ENCODE measurements at places on chromosomes 2 and 18.

DNA sequence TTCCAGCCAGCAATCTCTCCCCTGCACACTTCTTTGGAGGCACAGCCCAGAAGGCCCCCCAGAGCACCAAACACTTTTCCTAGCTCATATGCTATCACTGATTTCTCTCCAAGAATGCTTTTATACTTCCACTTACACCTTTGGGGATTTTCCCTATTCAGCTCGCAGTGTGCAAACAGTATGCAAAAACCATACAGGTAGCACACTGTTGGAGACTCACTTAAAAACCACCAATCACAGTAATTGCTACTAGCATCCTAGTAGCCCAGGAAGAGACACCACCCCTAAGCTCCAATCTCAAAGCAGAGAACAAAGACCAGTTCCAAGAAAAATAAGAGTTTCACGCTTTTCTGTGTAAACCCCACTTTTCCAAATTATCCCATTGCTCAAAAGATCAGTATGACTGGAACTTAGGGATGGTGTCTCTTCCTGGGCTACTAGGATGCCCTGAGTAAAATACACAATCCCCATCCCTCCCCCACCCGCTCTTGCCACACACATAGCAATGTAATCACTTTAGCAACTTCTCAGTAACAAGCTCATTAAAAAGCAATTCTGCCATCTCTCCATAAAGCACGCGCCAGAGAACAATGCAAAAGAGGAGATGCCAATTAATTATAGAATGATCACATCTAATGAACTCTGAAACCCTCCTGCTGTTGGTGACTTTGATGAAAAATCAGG, 43.0 kb downstream of the KLF7 start:
- no peak for DNase-seq

GRCh38 chr2:62267696-62268095, 71.8 kb downstream of the B3GNT2 start:
- no peak for DNase-seq

DNA sequence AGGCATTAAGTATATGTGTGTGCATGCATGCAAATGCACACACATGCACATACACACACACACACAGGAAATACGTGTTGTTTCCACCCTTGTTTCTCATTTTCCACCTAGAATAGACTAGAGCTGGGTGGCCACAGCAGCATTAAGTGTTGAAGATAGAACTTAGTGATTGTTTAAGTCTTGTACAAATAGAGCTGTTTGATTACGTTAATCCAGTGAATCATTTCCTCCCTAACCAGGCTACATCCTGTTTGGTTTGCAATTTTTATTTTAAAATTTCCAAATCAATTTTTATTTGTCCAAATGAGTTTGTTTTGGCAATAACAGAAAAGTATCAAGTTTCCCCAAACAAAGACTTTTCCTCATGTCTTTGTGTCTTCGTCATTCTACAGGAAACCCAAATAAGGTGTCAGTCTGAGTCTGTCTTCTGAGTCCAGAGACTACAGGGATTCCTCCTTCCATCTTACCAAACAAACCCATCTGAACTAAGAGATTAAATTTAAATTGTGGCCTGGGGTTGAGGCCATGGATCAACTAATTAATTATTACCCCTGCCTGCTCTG, 74.6 kb upstream of the GALNT5 start:
- DNase-seq, result no peak

DNA sequence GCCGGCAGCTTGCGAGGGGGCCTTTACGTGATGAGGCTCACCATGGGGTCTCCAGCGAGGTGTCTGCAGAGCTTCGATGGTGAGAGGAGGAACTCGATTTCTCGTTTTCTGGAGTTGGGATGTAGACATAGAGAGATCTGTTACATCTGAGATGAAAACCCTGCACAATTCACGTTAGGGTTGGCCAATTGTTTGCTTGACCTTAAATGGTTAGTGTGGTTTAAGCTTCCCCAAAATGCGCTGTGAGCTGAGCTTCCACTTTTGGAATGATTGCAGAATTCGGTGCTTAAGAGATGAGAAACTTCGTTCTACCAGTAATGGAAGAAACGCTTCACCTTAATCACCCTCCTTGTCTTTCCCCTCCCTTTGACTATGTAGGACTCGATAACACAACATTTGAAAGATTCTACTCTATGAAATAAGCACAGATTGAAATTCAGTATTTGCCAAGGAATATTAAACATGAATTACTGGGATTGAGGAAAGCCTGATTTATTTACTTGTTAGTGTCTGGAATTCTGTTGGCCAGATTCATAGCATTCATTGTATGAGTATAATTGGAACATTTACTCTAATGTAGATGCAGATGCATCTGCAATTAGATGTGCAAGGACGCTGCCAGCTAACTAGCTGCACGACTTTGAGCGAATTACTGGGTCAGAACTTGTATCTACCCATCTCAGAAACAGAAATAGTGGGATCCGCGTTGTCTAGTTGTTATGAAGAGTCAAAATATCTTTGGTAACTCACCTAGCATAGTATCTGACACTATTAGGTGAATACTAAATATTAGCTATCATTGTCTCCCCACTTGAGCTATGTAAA, 1.6 kb upstream of the KLF7 start:
- DNase-seq, result no peak

GRCh38 chr2:10935953-10936942, 24.5 kb downstream of the KCNF1 start:
- no peak for DNase-seq

DNA sequence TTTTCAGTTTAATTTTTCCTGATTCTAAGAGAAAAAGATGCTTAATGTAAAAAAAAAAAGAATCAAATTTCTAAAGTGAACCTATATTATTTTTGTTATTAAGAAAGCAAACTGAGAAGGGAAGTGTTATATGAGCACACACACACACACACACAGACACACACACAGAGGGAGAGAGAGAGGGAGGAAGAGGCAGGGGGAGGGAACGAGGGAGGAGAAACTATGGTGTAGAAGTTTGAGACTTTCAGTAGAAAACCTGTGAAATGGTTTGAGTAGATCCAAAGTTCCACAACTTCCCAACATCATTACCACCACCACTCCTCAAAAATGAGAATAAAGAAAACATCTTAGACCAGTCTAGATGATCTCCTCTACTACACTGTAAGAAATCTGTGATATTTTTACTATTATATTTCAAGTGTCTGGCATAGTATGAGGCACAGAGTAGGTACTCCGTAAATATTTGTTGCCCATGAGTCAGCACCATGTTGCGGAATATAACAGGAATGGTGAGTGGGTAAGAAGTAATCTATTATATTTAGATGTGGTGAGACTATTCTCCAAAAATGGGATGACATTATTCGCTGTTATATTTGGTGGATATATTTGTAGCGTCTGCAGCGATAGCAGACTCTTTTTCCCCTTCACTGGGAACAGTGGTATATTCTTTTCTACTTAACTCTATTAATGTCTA, 149.4 kb upstream of the DNMT3A start:
- DNase-seq, result no peak

DNA sequence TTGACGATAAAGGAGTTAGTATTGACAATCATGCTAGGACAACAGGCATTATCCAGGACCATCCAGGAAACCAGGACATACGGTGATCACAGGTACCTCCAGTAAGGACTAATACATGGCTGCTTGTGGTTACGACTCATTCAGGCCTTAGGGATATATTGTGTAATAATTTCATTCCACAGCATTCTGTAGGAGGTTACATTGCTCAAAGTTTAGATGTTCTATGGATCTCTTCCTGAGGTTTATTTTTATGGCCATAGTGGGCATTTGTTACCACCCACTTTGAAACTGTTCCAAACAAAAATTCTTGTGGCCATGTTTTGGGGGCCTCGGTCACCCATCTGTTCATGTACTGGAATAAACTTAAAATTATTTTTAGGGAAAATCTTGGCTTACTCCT, 431.6 kb downstream of the METTL4 start:
- DNase-seq, result no peak

DNA sequence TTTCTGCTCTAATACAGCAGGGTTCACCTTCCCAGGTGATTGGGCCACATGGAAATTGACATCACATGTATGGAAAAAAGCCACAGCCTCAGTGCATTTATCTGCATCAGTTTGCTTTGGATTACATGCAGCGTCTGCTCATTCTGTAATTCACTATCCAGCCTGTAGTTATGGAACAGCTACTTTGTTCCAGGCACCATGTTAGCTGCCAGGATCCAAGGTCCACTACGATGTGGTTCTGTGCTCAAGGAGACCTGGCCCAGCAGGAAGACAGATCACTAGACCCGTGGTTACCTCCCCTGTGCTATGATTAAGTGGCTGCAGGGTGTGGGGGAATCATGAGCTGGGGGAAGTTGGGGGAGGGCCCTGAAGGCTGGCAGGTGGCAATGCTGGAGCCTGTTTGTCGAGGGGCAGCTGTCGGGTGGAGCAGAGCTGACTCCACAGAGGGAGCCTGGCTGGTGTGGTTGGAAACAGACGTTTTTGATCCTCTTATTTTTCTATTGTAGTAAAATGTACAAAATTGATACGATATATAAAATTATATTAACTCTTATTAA, 58.6 kb downstream of the TSHZ1 start:
- no peak for DNase-seq

GRCh38 chr2:159163930-159164329, 122.6 kb downstream of the WDSUB1 start:
- no peak for DNase-seq

- DNase-seq, result no peak
Measured at GRCh38 chr2:209696836-209697711, 74.6 kb upstream of the UNC80 start.

DNA sequence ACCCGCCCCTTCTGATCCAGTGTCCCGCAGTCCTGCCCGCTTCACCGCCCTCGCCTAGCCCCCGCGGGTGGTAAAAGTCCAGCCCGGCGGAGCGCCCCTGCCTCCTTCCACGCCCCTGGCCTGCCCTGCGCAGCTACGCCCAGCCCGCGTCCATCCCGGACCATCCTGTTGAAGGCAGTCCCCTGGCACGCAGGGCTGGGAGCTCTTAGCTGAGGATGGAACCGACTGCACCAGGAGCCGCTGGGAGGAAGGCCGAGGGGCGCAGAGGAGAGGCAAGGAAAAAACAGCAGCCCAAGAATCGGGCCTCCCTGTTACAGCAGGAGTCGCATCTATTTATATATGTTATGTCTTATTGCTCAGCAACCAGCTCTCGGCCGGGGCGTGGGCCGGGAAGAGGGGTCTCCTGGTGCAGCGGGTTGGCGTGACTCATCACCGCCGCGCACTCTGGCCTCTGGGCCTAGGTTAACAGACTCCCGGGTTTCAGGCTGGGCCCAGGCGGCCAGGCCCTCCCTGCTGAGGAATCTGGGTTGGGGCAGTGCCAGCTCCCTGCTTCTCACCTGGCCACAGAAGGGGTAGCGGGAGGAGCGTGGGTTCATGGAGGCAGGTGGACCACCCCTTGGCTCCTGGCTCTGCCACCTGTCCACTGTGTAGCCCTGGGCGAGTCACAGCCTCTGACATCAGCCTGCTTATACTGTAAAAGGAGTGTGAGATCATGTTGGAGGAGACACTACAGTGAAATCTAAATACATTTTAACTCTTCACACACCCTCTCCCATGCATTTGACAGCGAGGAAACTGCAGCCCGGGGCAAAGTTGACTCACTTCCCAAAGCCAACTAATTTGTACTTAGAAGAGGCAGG, 13.4 kb upstream of the MAP3K2 start:
- DNase-seq, result no peak

- no peak for DNase-seq
Measured at GRCh38 chr2:238558456-238559099, 131.9 kb downstream of the ASB1 start.

- no peak for DNase-seq
Measured at GRCh38 chr2:239475161-239476028, 74.6 kb upstream of the HDAC4 start.

- DNase-seq, result no peak
Measured at GRCh38 chr2:206521115-206521514, 77.8 kb downstream of the ADAM23 start.

GRCh38 chr18:79955302-79956075, 4.0 kb upstream of the SLC66A2 start:
- no peak for DNase-seq

DNA sequence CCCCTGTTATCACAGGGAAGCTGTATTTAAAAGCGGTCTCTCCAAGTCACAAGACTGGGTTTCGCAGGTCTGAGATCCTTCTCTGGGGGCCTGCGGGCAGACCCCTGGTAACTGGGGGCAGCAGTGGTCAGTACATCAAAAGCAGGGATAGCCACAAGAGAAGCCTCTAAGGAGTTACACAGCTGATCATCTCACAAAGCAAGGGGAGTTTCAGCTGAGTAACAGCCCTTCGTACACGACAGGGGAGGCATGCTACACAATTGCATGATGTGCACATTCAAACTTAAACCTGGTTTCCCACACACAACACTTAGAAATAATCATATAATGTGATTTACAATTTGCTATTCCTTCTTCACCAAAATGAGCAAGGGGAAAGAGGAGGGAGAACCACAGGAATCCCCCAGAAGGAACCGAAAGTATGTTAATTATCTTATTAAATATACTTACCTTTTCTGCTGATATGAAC, 87.5 kb downstream of the TMEM131 start:
- DNase-seq, result no peak

DNA sequence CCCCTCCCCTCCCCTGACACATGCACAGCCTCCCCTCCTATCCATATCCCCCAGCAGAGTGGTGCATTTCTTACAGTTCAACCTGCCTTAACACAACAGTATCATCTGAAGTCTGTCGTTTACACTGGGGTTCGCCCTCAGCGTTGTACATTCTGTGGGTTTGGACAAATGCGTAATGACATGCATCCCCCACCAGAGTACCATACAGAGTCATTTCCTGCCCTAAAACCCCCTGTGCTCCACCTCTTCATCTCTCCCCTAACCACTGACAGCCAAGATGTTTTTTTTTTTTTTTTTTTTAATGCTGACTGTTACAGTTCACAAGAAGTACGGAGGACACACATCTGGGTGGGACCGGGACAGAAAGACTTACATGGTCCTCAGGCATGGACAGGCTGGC, 22.6 kb downstream of the POMC start:
- no peak for DNase-seq

- DNase-seq, result no peak
Measured at GRCh38 chr18:58887613-58887963, 22.9 kb downstream of the ZNF532 start.

GRCh38 chr18:9130806-9131205, 5.8 kb upstream of the ANKRD12 start:
- no peak for DNase-seq

DNA sequence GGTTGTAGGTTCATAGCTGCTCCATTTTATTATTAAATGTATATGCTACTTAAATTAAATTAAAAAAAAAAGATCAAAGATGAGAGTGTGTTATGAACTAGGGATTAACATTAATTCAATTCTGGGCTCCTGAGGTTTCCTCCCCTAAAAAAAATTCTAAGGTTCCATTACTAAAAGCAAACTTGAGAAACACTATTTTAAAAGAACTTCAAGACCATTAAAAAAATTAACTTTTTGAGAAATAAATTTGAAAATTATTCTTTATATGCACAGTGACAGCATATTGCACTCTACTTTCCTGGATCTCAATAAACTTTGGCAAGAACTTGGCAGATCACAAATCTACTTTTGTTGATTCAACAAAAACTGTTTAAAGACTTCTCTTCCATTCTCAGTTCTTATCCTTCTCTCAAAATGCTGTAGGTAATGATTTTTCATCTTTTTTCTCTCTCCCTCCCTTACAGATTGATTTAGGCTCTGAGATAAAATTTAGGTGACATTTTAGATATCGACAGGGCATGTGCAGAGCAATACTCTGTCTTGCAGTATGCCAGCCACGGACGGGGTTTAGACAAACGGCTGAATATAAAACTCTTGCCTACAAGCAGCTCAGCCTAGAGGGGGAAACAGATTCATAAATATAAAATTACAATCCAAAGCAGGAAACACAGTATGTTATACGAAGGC, 592 bp upstream of the MARS2 start:
- DNase-seq, result no peak

GRCh38 chr2:133517876-133518275, 50.4 kb downstream of the NCKAP5 start:
- DNase-seq, result no peak

GRCh38 chr2:231270221-231271114, 72.0 kb downstream of the ARMC9 start:
- no peak for DNase-seq

All from cerebellar nuclear complex (tissue), 1 donor.